ENCODE measurements at places on chromosomes 6 and 20.

DNA sequence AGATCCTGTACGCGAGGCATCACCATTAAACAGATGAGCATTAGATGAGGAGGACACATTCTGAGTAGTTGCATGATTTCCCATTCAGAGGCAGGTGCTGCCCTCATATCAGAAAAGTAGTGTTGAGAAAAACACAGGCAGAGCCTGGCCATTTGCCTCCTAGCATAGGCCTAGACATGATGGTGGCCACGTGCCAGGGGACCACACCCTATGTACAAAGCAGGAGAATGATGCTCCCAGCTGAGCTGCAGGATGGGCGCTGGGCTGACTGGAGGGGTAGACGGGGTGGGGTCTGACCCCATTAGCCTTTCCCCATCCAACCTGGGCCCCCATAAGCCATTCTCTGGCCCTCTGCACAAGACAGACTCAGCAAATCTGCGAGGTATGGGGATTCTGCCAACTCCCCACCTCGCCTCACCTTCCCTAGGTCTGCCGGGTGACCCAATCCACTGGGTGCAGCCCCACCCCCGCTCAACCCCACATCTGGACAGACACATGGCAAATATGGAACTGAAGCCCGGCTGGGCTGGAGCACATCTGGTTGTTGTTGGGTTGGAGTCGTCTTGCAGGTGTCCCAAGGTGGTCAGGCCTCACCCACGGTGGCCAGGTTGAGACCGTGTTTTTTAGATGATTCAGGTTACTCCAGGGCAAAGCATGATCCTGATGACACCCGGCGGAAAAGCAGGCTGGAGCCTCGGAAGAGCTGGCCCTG is 13.9 kb downstream of the PI16 start:
- DNase-seq = no peak

- DNase-seq = no peak
Measured at GRCh38 chr6:73558624-73559398, 38.0 kb upstream of the EEF1A1 start.

- DNase-seq = peak; percentile 60
Measured at GRCh38 chr20:9617940-9618339, 103.5 kb downstream of the LAMP5 start.

GRCh38 chr6:1778686-1779235 is 169.0 kb downstream of the FOXC1 start:
- DNase-seq = no peak

GRCh38 chr20:49490689-49491088 is 8.2 kb upstream of the KCNB1 start:
- DNase-seq = no peak

GRCh38 chr6:71707059-71707458 is 179.3 kb upstream of the RIMS1 start:
- DNase-seq = no peak

DNA sequence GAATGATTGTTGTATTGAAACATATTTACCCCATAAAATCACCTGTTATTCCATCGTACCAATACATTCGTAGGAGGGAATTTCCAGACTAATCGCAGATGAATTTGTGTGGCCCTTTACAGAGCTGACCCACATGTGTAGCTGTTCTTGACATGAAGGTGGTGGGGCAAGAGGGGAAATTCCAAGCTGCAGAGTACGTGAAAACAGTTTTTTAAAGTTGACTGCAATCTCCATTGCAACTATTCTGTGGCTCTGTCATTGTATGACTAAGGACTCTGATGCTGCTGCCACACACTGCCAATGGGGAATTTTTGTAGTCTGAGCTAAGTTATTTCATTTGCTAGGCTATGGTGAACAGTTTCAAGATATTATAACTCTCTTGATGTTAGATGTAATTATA is 46.4 kb upstream of the ADTRP start:
- DNase-seq = peak; percentile 51

GRCh38 chr6:38065734-38066305 is 246.3 kb downstream of the ZFAND3 start:
- no peak for DNase-seq

DNA sequence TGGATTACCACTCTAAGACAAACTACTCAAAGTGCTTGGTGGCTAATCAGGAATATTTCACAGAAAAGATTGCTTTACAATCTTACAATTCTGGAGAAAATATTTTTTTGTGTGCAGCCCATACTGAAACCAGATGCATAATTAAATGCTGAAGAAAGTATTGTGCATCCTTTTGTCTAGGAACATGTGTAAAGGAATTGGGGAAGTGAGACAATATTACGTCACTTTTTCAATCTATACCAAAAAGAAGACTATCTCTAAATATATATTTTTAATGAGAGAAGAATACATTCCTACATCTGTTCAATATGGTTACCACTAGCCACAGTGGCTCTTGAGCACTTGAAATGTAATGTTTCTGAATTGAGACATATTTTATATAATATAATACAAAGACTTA is 992.5 kb upstream of the ADGRB3 start:
- DNase-seq = no peak

DNA sequence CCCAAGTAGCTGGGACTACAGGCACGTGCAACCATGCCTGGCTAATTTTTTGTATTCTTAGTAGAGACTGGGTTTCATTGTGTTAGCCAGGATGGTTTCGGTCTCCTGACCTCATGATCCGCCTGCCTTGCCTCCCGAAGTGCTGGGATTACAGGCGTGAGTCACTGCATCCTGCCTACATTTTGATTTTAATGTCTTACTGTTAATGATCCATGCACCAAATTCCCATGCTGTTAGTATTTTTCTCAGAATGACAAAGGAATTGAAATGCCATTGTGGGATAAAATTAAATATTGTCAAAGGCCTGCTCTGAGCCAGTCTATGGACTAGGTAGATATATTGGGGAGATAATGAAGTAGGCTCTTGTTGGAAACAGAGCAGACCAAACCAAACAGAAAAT is 28.2 kb downstream of the CBFA2T2 start:
- peak; percentile 79 for DNase-seq

- no peak for DNase-seq
Measured at GRCh38 chr6:165913676-165914570, 250.9 kb upstream of the PDE10A start.

- peak; percentile 93 for DNase-seq
Measured at GRCh38 chr6:110951986-110952794, 6.3 kb upstream of the GTF3C6 start.

DNA sequence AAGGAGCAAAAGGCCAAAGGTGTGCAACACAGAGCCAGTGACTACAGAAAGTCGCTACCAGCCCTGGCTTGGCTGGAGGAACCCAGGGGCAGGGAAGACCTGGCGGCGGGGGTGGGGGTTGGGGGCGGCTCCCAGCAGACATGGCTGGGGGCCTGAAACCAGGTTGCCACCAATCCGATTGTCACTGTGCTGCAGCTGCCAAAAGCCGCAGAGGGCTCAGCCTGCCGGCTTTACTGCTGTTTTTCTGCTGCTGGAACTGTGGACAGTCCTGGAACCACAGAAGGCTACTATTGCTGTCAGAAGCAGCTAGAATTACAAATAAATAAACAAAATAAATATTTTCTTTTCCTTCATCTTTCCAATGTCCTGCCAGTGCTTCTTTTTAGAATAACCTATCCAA is 25.7 kb upstream of the OGFRL1 start:
- DNase-seq = no peak

DNA sequence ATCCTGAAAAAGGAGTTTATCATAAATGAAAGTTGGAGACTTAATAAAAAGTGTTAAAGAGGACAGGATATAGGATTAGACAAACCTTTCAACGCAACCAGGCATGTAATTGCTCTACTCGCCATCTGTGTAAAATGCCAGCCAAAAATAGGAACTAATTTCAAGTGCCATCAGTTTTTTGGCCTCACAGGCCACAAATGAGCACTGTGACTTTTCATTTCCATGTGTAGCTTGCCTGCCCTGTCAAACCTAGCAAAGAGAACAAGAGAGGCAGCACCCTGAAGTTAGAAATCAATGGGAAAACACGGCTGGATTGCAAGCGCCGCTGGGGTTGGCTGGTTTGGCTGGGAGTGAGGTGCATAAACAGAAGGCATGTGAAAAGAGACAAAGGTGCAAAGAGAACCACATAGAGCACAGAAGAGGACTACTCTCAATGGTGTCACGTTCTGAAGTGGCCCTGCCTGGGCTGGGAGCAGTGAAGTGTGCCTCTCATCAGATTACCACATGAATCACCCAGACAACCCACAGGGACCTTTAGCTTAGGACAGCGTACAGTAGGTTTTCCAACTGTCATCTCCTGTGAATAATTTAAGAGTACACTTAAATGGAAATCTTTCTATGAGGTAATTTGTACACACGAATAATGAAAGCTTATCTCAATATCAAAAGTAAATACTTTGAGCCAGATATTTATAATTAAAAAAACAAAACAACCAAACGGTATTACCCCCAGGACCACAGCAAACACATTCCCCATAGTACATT is 78.0 kb upstream of the NHSL1 start:
- DNase-seq = no peak

DNA sequence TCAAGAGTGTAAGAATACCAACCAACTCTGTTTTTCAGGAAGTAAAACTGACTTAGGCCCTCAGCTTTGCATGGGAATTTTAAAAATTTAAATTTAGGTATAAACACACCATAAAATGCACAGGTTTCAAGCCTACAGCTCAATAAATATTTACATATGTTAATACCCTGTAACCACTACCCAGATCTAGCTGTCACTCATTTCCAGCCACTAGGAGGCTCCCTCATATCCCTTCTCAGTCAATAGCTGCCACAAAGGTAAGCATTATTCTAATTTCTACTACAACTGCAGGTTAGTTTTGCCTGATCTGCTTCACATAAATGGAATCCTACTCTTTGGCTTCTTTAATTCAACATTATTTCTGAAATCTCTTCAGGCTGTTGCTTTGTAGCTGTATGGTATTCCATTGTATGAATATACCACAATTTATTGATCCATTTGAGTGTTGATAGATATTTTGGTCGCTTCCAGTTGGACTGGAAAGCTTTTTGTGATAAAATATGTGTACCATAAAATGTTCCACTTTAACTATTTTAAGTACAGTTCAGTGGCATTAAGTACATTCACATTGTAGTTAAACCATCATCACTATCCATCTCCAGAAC is 32.5 kb upstream of the MEI4 start:
- DNase-seq = peak; percentile 19

DNA sequence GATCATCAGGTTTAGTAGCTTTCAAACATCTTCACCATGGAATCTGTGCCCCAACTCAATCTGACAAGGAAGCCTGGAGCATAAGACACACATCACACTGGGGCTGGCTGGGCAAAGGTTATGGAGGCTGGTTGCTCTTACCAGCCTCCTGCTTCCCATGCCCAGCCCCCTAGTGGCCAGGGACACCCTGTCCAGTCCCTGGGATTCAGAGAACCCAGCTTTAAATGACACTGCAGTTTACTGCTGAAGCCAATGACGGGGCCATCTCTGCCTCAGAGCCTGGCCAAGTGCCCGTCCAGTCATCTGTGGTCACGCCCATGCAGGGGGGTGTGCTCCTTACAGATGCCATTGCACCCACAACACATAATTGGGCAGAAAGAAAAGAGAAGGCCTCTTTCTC is 272.9 kb downstream of the SMOC2 start:
- peak; percentile 9 for DNase-seq

DNA sequence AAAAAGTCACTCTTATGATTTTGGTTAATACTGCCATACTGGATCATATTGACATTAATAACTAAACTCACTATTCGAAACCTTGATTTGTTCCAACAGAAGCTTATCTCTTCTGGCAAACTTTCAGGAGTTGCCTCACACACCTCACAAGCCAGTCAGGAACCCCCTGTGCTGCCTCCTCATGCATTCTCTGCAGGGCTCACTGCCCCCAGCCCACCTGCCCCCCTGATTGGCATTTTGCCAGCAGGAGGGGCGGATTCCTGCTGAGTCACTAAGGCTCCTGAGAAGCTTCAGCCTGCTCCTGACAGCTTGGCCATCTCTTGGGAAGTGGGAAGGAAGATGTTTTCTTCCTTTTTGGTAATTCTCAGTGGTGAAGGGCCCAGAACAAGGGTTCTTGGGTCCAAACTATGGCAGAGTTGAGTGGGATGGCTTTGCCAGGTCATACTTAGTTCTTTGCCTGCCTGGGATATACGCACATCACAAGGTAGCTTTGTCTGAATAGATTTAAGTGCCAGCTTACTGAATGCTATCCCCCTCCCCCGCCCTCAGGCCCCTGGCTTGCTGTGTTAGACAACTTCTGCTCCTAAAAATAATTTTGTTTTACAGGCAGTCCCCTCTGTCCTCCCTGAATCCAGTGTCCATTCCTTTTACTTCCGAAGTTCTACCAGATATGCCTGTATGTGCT is 31.4 kb downstream of the SLC35F1 start:
- no peak for DNase-seq

GRCh38 chr6:109660526-109661320 is 30.3 kb downstream of the AK9 start:
- peak; percentile 46 for DNase-seq

- DNase-seq = peak; percentile 83
Measured at GRCh38 chr20:25000268-25000801, 7.8 kb upstream of the APMAP start.

GRCh38 chr6:37794825-37795224 is 24.7 kb upstream of the ZFAND3 start:
- peak; percentile 81 for DNase-seq

DNA sequence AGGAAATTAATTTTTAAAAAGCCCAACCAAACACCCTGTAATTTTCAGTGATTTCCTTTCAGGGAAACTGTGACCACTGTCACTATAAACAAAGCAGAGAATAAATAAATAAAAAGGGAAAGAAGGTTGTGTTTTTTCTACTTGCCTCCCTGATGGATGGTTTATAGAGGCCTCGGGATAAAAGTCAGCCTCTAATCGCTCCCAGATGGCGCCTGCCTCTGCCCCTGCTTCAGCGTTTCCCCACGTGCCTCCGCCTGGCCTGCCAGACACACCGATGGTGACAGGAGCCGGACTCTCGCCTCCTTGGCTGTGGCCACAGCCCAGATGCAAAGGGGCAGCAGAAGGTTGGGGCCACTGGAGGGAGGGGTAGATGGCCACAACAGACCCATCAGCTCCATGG is 327.7 kb downstream of the CDC5L start:
- no peak for DNase-seq

- peak; percentile 72 for DNase-seq
Measured at GRCh38 chr6:118894425-118895260, 691 bp downstream of the ASF1A start.

Data from fibroblast of skin of back (primary cell).